ENCODE measurements at places on chromosomes 1 and 21. TPM values are rescaled to one million over a fixed set of nuclear protein-coding genes. Genes with fewer than 3 reads are reported as not detected.

DNA sequence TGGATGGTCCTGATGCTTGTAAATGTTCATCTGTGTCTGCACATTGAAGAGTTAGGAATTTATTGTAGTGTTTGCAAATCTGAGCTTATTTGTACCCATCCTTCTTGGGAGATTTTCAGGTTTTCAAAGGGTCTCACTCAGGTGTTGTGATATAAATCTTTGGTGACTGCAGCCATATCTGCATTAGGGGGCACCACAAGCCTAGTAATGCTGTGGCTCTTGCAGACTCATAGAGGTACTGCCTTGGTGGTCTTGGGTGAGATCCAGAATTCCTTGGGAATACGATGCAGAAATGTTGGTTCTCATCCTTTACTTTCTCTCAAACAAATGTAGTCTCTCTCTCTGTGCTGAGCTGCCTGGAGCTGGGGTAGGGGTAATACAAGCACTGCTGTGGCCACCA lies 405.9 kb downstream of the TTLL7 start:
- peaks cover 16% of the 10 kb centered on the region for H3K4me1 ChIP-seq
- H3K27ac ChIP-seq = no peak overlapping the region
- no peak for DNase-seq
- no peaks in the 10 kb centered on the region for H3K27me3 ChIP-seq
- H3K4me3 ChIP-seq = no peak overlapping the region

GRCh38 chr1:46687093-46687659 lies 15.5 kb downstream of the TEX38 start:
- no peak overlapping the region for H3K4me3 ChIP-seq
- no peak for DNase-seq
- peaks cover 10% of the 10 kb centered on the region for H3K4me1 ChIP-seq
- H3K27ac ChIP-seq = peak overlapping the region; percentile 34
- H3K36me3 ChIP-seq = peaks cover 44% of the 10 kb centered on the region

DNA sequence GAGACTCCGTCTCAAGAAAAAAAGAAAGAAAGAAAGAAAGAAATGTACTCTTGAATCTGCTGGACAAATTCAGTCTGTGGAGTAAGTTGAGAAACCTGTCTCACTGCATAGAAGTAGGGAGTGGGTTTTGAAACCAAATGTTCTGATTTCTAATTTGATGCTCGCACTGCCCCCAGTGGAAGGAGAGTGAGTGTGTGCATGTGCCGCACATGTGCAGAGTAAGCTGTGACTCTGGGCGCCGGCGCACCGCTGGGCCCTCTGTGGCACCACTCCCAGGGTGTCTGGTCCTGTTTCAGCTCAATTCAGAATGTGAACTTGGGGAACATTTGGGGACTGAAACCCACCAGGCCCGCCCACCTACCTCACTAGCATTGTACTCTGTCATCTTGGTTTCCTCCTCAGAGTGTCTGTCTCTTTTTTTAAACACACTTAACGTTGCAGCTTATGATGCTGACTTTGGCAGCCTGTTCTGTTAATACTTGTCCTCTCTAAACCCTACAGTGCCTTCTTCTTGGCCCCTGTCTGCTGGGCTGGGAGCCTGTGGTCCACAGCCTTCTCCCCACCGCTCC lies 104.6 kb downstream of the CACNA1E start:
- H3K4me1 ChIP-seq = no peaks in the 10 kb centered on the region
- peaks cover 7% of the 10 kb centered on the region for H3K27me3 ChIP-seq
- no peak for DNase-seq
- no peaks in the 10 kb centered on the region for H3K36me3 ChIP-seq
- H3K27ac ChIP-seq = no peak overlapping the region

GRCh38 chr1:94055459-94056122 lies 65.4 kb downstream of the ABCA4 start:
- DNase-seq = no peak
- no peak overlapping the region for H3K27ac ChIP-seq
- H3K27me3 ChIP-seq = peaks cover 10% of the 10 kb centered on the region
- no peak overlapping the region for H3K4me3 ChIP-seq

NCF2 gene
- total RNA-seq = 9.0 TPM

DNA sequence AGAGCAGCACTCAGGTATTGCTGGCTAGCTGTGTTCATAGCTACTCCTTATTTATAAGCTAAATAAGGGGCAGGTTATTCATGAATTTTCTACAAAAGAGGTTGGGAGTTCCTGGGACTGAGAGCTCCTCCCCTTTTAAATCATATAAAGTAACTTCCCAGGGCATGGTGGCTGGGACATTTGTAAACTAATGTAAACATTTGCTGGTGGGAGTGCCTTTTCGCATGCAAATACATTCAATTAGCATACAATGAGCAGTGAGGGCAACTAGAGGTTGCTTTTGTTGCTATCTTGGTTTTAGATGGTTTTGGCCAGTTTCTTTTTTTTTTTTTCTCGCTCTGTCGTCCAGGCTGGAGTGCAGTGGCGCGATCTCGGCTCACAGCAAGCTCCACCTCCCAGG lies 43.4 kb downstream of the GNPAT start:
- H3K4me3 ChIP-seq = no peak overlapping the region
- H3K27me3 ChIP-seq = no peaks in the 10 kb centered on the region
- H3K27ac ChIP-seq = no peak overlapping the region
- no peak for DNase-seq
- no peaks in the 10 kb centered on the region for H3K4me1 ChIP-seq
- no peaks in the 10 kb centered on the region for H3K36me3 ChIP-seq

- H3K27ac ChIP-seq = no peak overlapping the region
- no peaks in the 10 kb centered on the region for H3K36me3 ChIP-seq
- peaks cover 6% of the 10 kb centered on the region for H3K4me1 ChIP-seq
- DNase-seq = no peak
Observed at GRCh38 chr1:54815086-54815876, 14.2 kb upstream of the TTC22 start.

- H3K4me3 ChIP-seq = no peak overlapping the region
- no peaks in the 10 kb centered on the region for H3K36me3 ChIP-seq
- DNase-seq = no peak
- peaks cover 8% of the 10 kb centered on the region for H3K4me1 ChIP-seq
- no peaks in the 10 kb centered on the region for H3K27me3 ChIP-seq
- no peak overlapping the region for H3K27ac ChIP-seq
Observed at GRCh38 chr1:111565968-111566367, 53.6 kb upstream of the RAP1A start.

- no peaks in the 10 kb centered on the region for H3K27me3 ChIP-seq
- peaks cover 9% of the 10 kb centered on the region for H3K4me1 ChIP-seq
- H3K36me3 ChIP-seq = peaks cover 8% of the 10 kb centered on the region
- H3K4me3 ChIP-seq = no peak overlapping the region
Observed at GRCh38 chr1:10308001-10308400, 90.9 kb upstream of the PGD start.

DNA sequence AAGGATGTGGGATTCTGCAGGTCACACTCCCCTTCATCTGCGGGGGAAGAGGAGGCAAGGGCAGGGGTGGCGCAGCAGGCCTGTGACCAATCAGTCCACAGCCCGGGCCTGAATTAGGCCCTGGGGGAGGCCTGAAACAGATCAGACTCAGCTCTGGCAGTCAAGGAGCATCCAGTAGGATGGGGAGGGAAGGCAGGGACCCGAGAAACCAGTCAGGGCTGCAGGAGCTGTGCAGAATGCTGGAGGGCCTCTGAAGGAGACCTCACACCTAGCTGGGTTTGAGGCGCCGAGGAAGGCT lies 12.7 kb downstream of the TNNT2 start:
- peaks cover 13% of the 10 kb centered on the region for H3K27me3 ChIP-seq
- H3K4me3 ChIP-seq = no peak overlapping the region
- H3K27ac ChIP-seq = no peak overlapping the region
- no peaks in the 10 kb centered on the region for H3K36me3 ChIP-seq
- H3K4me1 ChIP-seq = no peaks in the 10 kb centered on the region
- no peak for DNase-seq

DNA sequence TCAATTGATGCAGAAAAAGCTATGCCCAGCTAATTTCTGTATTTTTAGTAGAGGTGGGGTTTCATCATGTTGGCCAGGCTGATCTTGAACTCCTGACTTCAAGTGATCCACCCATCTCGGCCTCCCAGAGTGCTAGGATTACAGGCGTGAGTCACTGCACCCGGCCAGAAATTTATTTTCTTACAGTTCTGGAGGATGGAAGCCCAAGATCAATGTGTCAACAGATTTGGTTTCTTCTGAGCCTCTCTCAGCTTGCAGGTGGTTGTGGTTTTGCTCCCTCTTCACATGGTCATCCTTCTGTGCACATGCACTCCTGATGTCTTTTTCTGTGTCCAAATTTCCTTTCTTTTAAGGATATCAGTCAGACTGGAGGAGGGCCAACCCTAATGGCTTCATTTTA lies 35.6 kb downstream of the SHCBP1L start:
- H3K4me1 ChIP-seq = no peaks in the 10 kb centered on the region
- no peak for DNase-seq
- no peak overlapping the region for H3K27ac ChIP-seq
- H3K36me3 ChIP-seq = no peaks in the 10 kb centered on the region
- peaks cover 26% of the 10 kb centered on the region for H3K27me3 ChIP-seq

GRCh38 chr21:43736224-43736883 lies 17.4 kb downstream of the PDXK start:
- peaks cover 10% of the 10 kb centered on the region for H3K36me3 ChIP-seq
- no peak for DNase-seq
- H3K4me3 ChIP-seq = no peak overlapping the region
- H3K27ac ChIP-seq = no peak overlapping the region
- H3K27me3 ChIP-seq = no peaks in the 10 kb centered on the region

SHISA4 gene
- total RNA-seq = 0.14 TPM

DNA sequence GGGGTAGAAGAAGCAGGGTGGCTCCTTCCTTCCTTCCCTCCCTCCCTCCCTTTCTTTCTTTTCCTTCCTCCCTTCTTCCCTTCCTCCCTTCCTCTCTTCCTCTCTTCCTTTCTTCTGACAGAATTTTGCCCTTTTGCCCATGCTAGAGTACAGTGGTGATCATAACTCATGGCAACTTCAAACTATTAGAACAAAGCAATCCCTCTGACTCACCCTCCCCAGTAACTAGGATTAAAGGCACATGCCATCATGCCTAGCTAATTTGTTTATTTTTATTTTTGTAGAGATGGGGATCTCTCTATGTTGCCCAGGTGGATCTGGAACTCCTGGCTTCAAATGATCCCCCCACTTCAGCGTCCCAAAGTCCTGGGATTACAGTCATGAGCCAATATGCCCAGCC lies 10.0 kb upstream of the RPE65 start:
- H3K27ac ChIP-seq = no peak overlapping the region
- H3K4me3 ChIP-seq = no peak overlapping the region
- no peak for DNase-seq
- no peaks in the 10 kb centered on the region for H3K4me1 ChIP-seq
- H3K27me3 ChIP-seq = no peaks in the 10 kb centered on the region
